NK-92 treated with Interleukin-12 subunit alpha and Interleukin-12 subunit beta, amount 100 ng/mL, for 24 hours (cell line): ENCODE measurements at places on chromosomes 13 and 19.
A peak's percentile ranks its signal among the peaks of the same experiment; 100 is the strongest.

DNA sequence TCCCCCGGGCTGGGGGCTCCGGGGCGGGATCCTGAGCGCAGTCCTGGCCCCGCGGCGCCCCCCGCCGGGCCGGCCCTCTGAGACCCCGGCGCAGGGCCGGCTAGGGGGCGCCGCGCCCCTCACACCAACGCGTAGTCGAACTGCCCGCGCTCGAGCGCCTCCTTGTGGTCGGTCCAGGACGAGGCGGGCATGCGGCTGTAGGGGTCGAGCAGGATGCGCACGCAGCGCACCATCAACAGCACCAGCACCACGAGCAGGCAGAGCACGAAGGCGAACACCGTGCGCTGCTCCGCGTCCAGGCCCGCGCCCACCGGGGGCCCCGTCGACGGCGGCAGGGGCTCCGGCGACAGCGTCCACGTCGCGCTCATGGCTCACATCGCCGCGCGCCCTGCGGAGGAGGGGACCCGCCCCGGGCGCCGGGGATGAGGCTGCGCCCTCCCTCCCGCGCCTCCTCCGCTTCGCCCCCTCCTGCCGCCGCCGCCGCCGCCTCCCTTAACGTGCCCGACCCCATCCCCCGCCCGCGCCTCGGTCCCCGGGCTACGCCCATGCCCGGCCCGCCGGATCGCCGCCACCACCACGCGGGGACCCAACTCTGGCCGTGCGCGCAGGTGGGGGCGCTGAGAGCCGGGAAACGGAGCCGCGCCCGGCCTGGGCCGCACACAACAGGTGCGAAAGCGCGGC, 624 bp downstream of the CTXN1 start:
- DNase-seq = no peak

GRCh38 chr19:17951990-17952976, 14.6 kb upstream of the KCNN1 start:
- no peak for DNase-seq

DNA sequence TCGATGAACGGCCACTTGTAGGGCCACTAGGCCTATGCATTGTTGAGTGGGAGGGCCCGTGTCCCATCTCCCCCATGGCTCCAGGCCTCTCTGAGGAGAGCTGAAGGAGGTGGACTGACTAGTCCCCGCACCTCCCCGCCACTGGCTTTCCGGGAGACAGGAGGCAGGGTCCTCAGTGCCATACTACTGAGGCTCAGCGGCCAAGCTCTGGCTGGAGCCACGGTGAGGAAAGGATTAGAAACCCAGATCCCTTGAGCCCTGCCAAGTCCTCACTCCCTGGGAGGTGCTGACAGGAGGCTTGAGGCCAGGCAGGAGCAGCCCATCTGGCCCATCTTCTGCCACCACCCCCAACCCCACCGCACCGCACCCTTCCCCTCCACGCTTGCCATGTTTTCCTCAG, 29.0 kb downstream of the CCDC8 start:
- no peak for DNase-seq

- DNase-seq = no peak
Measured at GRCh38 chr19:33194886-33195644, 935 bp downstream of the LRP3 start.

- DNase-seq = no peak
Measured at GRCh38 chr13:77448689-77449088, 86.8 kb upstream of the SCEL start.

- DNase-seq = no peak
Measured at GRCh38 chr13:46745062-46745461, 51.9 kb downstream of the ESD start.

GRCh38 chr13:112690283-112690929, 568 bp downstream of the ATP11A start:
- DNase-seq = peak; percentile 17
